ENCODE measurements at places on chromosomes 7 and 10.
A peak's percentile ranks its signal among the peaks of the same experiment; 100 is the strongest.

DNA sequence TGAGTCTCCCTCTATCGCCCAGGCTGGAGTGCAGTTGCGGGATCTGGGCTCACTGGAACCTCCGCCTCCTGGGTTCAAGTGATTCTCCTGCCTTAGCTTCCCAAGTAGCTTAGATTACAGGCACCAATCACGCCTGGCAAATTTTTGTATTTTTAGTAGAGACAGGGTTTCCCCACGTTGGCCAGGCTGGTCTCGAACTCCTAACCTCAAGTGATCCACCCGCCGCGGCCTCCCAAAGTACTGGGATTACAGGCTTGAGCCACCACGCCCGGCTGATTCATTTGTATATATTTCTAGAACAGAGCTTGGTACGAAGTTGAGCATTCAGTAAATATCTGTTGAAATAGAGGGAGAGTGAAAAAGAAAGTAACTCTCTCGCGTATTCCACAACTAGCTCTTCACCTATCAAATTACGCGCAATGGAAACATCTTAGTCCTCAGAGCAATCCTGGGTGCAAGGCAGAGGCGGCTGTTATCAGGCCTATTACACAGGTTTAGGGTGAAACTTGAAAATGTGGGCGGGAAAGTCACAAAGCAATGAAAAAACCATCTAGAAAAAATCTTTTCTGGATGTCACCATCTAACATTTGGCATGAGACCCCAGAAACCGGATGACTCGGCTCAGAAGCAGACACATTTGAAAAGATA, 707 bp upstream of the GHITM start:
- no peak for DNase-seq

DNA sequence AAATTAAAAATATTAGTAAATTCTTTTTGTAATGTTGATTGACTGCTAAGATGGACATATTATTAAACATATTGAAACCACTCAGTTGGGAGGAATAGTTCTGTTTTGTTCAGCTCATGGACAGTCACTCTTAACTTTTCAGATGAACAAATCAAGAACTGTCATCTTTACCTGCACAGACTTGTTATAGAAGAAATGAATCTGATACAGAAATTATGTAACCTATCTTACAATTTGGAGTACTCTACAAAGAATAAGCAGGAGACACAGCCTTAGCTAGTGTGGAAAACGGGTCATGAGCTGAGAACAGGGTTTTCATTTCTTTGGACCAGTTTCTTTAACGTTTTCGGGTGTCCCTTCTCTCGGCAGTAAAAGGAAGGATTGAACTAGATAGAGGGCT, 1.2 kb upstream of the ANLN start:
- no peak for DNase-seq

- DNase-seq = no peak
Observed at GRCh38 chr10:69745698-69746097, 56.0 kb upstream of the COL13A1 start.

DNA sequence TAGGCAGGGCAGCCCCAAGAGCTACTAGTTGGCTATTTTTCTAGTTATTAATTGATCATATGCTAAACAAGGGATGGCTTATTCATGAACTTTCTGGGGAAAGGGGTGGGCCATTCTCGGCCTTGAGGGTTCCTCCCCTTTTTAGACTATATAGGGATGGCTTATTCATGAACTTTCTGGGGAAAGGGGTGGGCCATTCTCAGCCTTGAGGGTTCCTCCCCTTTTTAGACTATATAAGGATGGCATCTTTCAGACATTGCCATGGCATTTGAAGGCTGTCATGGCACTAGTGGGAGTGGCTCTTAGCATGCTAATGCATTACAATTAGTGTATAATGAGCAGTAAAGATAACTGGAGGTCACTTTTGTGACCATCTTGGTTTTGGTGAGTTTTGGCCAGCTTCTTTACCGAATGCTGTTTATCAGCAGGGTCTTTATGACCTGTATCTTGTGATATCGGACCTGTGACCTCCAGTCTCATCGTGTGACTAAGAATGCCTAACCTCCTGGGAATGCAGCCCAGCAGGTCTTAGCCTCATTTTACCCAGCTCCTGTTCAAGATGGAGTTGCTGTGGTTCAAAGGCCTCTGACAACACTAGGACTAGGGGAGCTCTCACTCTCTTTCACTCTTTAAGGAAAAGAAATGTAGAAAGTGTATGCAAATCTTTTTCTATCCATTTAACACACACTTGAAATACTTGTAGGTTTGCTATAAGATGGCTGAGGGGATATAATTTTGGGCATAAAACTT, 7.8 kb downstream of the FHIP2A start:
- peak; percentile 65 for DNase-seq

DNA sequence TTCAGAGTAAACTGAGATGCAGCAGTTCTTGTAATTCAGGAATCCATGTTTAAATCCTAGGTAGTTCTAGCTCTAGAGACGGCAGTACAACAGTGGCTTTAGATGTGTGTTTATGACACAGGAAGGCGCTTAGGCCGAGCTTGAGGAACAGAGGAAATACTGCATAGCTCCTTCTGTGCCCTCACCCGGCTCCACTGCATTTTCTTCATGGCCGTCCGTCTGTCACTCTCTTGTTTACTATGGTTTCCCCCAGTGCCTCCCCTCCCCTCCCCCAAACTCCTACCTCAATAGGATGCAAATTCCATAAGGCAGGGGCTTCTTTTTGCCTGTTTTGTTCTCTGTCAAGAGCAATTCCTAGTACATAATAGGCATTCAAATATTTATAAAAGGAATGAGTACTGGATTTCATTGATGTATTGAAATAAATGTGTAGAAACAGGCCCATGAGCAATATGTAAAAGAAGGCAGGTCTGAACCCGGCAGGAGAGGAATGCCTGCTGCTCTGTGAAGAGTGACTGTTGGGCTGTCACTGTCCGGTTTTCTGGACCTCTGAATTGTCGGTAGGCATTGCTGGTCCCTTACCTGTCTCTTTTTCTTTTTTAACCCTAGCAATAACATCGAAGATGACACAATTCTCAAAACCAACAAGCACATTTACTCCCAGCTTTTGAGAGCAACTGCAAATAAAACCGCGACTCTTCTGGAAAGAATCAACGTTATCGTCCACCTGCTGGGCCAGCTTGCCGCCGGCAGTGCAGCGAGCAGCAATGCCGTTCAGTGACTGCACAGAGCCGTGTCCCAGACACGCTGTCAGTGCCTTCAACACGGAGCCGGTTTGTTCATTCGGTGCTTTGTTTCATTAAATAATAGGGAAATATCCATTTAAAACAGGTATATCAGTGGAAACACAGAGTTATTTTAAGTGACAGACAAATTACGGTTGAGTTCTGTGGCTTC, 12.7 kb downstream of the MMP21 start:
- no peak for DNase-seq

GRCh38 chr10:71045204-71045809, 156.9 kb upstream of the PCBD1 start:
- DNase-seq = no peak

DNA sequence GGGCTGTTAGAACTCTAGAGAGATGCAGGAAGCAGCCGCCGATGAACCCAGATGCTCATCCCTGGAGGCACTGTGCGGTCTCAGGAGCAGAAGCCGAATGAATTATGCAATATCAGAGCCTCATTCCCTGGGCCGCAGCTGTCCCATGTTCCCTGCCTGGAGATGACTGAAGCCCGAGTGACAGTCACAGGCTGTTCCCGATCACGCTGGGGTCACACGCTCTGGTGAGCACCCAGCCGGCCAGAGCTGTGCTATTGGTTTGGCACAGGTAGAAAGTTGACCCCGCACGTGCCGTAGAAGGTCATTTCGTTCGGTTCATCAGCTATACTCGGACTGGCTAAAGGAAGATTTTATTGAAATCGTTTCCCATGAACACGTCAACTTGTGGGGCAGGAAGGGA, 140.5 kb upstream of the SH2B2 start:
- DNase-seq = no peak

DNA sequence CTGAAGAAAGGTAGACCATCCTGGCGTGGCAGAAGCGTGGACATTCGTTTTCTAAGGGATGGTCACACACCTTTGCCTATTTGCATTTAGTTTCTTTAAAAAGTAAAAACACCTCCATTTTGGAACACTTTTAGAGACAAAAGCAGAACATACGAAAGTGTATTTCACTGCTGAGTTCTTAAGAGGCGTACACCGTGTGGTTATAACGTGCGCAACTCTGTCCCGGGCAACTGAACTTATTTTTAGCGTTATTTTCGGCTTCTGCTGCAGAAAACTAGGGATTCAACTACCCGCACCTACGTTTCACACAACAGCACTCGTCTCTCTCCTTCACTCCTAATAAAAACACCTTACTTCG, 557 bp upstream of the LSM8 start:
- no peak for DNase-seq

- DNase-seq = no peak
Observed at GRCh38 chr7:119900996-119901672, 371.8 kb upstream of the KCND2 start.

DNA sequence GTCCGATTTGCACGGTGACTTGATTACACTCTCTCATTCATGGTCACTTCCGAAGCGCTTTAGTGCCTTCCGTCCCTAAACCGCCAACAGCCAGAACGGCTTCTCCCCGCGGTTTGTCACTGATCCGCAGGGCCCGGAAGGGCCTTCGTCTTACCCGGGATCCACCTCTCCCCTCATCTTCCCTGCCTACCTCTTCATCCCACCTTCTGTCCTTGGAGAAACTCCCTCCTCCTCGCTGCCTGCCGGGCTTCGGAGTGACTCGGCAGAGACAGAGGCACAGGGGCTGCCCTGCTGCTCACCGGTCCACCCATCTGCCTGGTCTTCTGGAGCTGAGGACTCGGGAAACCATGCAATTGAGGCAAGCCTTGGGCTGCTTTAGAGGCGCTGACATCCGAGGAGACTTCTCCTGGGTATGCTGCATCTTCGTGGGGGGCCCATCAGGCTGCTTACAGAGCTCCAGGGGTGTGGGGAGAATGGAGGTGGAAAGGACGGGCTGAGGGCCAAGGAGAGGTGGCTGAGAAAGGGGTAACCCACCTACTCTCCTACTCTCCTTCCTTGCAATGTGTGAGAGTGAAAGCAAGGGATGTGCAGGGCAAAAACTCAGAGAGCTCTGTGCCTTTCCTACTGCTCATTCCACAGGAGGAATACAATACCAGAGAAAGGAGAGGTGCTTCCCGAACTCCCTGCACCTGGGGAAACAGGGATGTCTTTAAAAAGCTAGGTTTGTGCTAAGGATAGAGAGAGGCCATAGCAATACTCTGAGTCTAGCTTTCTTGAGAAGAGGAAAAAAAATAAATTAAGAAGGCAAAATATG, 1.0 kb upstream of the HOXA11 start:
- no peak for DNase-seq

GRCh38 chr7:2024567-2024918, 208.2 kb downstream of the MAD1L1 start:
- DNase-seq = no peak

DNA sequence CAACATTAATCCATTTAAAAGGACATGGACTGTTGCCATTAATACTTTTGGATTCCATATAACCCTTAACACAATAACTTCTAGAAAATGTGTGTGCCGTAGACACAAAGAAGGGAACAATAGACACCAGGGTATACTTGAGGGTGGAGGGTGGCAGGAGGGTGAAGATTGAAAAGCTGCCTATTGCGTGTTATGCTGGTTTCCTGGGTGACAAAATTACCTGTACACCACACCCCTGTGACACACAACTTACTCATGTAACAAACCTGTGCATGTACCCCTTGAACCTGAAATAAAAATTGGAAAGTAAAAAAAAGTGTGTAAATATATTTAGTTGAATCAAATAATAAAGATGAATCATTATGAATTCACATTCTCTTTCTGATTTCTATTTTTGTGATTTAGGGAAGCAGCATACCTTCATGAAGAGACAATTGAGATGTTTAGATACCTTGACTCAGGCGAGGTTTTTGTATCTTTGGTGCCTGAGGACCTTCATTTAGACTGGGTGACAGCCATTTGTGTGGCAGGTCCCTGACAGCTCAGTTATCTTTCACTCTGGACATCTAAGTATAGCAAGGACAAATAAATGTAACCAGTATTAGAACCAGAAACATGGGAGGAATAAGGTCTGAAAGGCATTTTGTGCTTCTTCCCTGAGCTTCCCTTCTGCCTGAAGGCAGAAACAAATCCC, 28.7 kb downstream of the GIMAP8 start:
- no peak for DNase-seq

- DNase-seq = peak; percentile 83
Observed at GRCh38 chr7:4610768-4611467, 71.2 kb upstream of the FOXK1 start.

DNA sequence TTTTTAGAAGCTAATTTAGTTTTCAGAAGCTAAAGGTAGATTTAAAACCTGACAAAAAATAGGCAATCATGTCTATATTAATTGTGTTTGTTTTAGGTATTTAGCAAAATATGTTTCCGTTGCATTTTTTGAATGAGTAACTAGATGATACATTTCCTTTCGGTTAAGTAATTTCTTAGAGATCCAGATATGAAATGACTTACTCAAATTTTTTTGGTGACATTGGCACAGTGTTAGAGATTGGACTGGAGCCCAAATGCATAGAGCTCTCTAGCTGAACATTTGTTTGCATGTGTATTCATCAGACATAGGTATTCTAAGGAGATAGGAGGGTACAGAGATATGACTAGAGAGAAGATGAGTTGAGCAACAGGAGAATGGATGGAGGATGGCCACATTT, 1.9 kb downstream of the BUB3 start:
- DNase-seq = no peak

DNA sequence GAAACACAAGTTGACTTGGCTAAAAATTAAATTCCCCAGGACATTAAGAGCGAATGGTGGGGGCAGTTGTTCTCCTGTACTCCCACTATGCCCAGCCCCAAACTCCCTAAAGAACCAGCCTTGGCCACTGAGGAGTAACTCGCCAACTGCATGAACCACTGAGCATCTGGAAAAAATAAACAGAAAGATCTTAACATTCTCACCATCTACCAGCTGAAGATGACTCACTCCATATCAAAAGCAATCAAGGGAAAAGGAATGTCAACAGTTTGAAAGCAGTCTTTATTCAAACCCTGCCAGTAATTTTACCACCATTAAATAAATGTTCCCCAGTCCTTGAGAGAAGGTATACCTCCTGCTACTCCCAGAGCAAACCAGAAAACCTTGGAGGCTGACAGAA, 45.4 kb downstream of the CTTNBP2 start:
- DNase-seq = no peak

DNA sequence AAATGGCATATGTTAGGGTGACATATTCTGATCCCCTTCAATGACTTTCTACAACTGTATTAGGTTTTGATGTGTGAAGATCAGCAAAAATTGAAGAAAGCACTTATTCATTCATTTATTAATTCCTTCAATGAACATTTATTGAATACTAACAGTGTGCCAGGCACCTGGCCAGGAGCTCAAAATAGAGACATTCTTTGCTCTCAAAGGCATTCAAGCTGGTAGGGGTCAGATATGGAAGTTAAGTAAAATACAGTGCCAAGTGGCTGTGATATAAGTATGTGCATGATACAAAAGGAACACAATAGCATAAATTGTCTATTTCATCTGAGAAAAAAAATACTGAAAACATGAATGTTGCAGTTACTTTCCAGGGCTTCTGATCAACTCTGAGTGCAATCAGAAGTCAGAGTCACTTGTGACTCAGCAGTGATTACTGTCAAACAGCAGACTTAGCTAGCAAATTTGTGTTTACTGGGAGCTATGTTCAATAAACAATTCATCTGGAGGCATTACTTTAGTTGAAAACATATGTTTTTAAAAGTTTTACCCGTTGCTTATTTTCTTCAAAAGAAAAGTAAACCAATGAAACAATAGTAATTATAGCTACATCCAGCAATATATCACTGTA, 60.4 kb upstream of the CACNB2 start:
- DNase-seq = no peak

- no peak for DNase-seq
Observed at GRCh38 chr10:62648921-62649320, 155.6 kb upstream of the ADO start.
